ENCODE measurements at places on chromosomes 16 and 17.

DNA sequence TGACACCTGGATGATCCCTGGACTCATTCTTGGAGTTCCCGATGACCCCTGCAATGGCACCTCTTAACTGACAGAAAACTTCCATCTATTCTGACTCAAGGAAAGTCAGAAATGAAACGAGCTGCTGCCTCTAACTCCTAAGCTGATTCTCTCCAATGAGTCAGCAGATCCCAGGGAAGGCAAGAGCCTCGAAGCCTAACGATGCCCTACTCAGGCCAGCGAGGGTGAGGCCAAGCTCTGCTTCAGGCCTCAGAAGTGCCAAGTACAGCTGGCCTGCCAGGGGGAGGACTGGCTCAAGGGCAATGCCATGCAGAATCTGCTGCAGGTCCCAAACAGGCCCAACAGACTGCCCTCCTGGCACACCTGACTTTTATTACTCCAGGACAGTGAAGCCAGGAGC lies 36.3 kb downstream of the PLXDC1 start:
- DNase-seq: no peak

DNA sequence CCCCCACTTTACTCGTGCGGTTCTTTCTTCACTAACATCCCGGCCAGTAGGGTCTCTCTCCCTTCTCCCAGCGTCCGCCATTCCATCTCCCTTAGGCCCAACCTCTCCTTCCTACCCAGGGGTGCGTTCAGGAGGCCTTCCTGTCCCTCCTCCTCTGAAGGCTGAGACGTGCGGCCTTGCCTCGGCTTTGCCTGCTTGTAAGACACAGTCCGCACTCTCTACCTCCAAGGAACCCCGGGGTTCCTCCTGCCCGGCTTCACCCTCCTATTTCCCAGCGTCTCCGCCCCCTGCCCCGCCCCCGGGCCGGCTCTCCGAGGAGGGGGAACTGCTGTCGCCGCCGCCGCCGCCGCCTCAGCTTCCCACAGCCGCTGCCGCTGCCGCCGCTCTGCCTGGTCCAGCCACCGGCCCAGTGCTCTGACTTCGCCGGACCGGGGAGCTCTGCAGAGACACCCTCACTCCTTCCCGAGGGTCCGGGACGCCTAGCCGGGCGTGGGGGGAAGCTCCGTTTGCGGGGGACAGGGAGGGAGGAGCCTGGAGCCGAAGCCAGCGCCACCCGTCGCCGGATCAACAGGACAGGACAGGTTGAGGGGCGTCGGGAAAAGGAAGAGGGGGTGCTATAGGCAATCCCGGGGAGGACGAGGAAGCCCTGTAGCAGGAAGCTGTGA lies 1.2 kb upstream of the FGF11 start:
- peak; percentile 73 for DNase-seq

GRCh38 chr16:11722468-11722808 lies 20.2 kb downstream of the TXNDC11 start:
- DNase-seq: no peak

- DNase-seq: no peak
These were observed 589 bp downstream of the PEMT start for GRCh38 chr17:17590883-17591354.

DNA sequence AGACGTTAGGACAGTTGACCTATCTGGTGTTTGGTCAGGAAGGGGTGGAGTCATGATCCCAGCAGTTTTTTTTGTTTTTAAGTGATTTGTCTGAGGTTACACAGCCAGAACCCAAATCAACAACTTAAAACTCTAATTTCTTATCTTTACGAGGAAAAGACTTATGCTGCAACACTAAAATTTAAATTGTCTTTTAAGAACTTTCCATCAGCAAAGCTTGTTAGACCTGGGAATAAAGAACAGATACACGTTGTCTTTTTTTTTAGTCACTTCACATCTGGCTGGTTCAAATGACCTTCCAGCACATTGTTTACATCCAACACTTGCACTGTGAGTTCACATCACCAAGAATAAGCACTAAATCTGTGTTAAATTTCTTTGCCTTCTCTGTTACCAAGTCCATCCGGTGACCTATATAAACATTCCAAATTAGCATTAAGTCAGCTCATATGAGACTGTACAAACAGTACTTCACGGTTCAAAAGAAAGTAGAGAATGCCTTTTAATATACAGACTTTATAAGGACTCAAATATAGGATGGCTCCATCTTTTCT lies 115.0 kb downstream of the HS3ST2 start:
- no peak for DNase-seq

- DNase-seq: no peak
These were observed 34.6 kb upstream of the TOX3 start for GRCh38 chr16:52581530-52581929.

DNA sequence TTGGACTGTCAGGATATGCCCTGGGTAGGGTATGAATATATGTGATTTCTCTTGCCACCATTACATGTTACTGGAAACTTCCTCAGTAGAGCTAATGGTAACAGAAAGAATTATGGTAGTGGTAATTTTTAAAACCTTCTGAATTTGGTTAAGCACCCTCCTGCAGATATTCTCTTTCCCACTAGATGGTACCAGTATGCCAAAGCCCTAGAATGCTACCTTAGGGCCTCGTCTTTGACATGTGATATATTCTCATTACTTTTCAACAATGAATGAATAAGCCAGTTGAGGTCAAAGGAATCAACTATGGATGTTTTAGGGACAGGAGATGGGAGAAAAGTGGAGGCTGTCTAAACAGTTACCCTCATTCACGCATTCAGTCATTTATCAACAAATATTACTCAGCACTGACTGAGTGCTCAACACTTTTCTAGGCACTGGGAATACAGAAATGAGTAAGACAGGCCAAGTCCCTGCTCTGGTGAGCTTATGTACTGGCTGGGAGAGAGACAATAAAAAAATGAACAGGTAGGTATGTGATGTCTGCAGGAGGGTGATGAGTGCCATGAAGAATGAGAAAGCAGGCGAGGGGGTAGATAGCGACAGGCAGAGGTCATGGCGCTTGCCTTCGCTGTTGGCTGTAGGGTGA lies 14.7 kb downstream of the CDH13 start:
- DNase-seq: no peak

DNA sequence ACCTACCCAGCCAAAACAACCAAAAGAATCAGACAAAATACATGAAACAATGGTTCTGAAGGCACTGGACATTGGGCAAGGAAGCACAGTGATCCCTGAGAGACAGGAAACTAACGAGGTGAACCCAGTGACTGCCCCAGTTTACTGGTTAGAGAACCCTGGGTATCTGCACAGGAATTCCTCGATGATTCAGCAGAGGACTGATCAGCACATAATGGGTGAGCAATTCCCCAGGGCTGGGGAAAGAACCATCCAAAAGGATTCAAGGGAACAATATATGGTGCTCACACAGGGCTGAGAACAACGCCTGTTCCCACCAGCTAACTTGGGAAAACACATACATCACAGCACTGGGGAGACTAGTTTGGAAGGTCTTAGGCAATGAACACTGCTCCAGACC lies 167.2 kb downstream of the PARN start:
- DNase-seq: no peak

- DNase-seq: no peak
These were observed 22.9 kb upstream of the YWHAE start for GRCh38 chr17:1422885-1423284.

- DNase-seq: no peak
These were observed 11.7 kb upstream of the FAM20A start for GRCh38 chr17:68612923-68613292.

DNA sequence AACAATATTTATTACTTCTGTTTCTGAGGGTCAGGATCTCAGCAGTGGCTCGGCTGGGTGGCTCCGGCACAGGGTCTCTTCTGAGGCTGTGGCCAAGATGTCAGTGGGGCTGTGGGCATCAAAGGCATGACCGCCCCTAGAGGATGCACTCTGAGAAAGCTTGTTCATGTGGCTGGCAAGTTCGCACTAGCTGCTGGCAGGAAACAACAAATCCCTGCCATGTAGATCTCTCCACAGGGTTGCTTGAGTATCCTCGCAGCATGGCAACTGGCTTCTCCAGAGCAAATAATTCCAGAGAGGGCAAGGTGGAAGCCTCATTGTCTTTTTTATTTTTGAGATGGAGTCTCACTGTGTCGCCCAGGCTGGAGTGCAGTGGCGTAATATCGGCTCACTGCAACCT lies 12.5 kb downstream of the KCTD13 start:
- DNase-seq: no peak

GRCh38 chr16:17083628-17084027 lies 387.1 kb downstream of the XYLT1 start:
- no peak for DNase-seq

DNA sequence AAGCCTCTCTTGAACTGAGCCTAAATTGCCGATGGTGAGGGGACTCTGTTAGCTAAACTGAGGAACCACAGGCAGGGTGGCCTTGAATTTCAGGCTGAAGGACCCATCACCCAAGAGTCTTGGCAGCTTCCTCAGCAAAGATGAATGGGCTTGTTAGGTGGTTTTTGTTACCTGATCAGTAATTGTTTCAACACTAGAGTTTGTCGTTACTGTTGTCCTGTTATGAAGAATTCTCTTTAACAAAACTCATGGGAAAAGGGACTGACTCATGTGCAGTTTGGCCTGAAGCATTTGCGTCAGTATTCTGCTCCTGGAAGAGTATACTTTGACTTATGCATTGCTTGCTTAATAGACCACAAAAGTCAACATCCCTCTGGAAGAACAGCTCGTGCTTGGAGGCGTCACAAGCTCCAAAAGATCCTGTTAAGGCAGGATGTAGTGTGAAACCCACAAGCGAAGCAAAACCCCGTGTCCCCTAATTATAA lies 206.0 kb downstream of the IRX3 start:
- DNase-seq: no peak

- no peak for DNase-seq
These were observed 537 bp downstream of the GOSR1 start for GRCh38 chr17:30477774-30478115.

GRCh38 chr16:85471469-85472431 lies 141.4 kb upstream of the GSE1 start:
- DNase-seq: no peak

GRCh38 chr16:57648125-57648524 lies 19.7 kb downstream of the ADGRG1 start:
- DNase-seq: no peak

- no peak for DNase-seq
These were observed 4.4 kb upstream of the CBFB start for GRCh38 chr16:67024384-67025209.

GRCh38 chr17:28716740-28717577 lies 709 bp downstream of the RAB34 start:
- DNase-seq: peak; percentile 33

GRCh38 chr16:68289621-68290329 lies 21.0 kb downstream of the SLC7A6OS start:
- peak; percentile 34 for DNase-seq

DNA sequence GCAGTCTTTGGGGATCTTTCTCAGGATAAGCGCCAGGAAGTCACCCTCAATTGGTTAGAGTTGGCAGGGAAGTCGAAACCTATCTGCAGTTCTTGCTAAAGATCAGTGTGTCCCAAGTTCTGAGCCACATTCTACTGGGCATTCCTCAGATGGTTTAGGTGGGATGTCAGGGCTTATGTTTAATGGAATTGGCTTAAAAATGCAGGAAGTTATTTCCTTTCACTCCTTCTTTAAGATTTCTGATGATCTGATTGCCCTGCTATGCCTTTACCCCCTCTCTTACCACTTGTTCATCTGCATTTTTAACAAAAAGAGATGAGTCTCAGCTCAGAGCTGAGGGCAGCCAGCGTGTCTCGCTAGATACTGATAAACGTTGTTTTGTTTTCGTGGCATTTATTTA lies 30.8 kb downstream of the FOXL1 start:
- no peak for DNase-seq

GRCh38 chr16:79752396-79752795 lies 151.9 kb upstream of the MAF start:
- no peak for DNase-seq

- no peak for DNase-seq
These were observed 8.6 kb downstream of the SLC7A5 start for GRCh38 chr16:87860553-87861299.

- DNase-seq: no peak
These were observed 718 bp downstream of the SAT2 start for GRCh38 chr17:7626956-7627249.

GRCh38 chr16:50253514-50253910 lies 12.8 kb upstream of the ADCY7 start:
- DNase-seq: no peak

DNA sequence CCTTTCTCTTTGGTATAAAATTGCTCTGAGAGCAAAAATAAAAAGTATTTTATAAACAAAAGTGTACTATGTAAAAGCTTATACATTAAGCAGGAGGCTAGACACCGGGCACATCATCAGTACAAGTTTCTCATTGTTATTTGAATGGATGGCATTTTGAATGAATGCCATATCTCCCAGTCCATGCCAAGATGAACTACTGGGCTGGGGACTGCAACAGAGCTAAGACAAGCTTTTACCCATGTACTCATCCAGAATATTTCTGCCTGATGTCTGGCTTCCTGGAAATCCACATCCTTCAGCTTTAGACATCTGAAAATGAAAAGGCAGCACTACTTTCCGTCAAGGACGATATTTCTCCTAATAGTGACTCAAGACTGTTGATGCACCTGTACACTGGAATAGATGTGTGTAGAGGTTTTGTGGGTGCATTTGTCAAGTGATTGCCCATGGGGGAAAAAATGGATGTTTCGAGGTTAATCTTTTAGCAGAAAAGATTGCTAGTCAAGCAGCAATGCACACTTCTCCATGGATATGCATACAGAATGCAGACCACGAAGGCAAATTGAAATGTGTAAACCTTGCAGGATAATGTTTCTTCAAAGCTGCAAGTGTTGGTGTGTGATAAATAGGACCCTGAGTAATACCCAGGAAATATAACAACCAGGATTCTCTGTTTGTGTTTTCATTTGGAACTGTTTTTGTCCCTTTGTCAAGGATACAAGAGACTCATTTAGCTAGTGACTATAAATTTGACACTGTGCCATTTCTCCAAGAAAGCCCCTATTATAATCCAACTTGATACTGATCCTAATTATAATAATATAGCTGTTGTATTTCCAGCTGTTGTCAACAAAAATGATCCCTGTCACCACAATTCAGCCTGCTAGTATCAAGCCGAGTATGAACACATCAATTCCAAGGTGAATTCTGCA lies 173.8 kb downstream of the CDH8 start:
- no peak for DNase-seq

DNA sequence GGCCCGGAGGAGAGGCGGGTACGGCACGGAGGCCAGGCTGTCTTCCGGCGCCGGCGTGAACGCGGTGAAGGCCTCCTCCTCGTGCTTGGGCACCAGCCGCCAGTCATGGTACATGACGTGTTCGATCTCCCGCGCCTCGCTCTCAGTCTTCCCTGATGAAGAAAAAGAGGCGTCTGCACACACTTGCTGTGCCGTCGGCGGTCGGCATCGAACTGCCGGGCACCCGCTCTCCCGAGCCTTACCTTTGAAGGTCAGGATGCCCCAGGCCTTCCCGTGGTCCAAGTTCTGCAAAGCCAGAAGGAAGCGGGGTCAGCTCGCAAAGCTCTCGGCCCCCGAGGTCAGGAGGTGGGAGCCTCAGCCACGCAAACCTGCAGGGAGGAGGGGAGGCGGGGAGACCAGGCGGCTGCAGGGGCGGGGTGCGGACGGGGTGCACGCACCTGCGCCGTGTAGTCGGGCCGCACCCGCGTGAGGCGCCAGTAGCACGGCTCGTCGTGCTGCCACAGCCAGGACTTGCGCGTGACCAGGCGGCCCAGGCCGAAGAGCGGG lies at the start of gene EME2:
Gene EME2, plus strand, starts transcription at position 449 of the 546 bp plus-strand sequence. CDS start 418 bp downstream, outside the sequence.
- peak; percentile 57 for DNase-seq

- DNase-seq: no peak
These were observed 2.9 kb upstream of the IFI35 start for GRCh38 chr17:43003542-43004172.
